ENCODE measurements at places on chromosomes 3 and 15.
A peak's percentile ranks its signal among the peaks of the same experiment; 100 is the strongest.

DNA sequence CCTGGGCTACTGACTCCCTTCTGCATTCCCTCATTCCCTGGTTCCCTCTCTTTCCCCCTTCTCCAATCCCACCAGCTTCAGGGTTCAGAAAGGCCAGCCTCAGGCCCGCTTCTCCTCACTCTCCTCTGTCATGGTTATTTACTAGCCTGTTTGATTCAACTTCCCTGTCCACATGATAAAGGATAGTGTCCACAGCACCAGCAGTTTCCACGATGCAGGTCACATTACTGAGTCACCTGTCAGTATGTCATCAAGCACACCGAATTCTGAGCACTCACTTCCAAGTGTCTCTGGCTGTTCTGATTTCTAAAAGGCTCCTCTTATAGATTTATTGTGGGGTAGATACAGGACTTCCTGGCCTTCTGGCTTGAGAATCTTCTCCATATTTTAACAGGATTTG lies 96.6 kb upstream of the CTNNB1 start:
- no peak for DNase-seq

- DNase-seq, result no peak
These were observed 109.7 kb downstream of the LRRK1 start for GRCh38 chr15:101028772-101029438.

DNA sequence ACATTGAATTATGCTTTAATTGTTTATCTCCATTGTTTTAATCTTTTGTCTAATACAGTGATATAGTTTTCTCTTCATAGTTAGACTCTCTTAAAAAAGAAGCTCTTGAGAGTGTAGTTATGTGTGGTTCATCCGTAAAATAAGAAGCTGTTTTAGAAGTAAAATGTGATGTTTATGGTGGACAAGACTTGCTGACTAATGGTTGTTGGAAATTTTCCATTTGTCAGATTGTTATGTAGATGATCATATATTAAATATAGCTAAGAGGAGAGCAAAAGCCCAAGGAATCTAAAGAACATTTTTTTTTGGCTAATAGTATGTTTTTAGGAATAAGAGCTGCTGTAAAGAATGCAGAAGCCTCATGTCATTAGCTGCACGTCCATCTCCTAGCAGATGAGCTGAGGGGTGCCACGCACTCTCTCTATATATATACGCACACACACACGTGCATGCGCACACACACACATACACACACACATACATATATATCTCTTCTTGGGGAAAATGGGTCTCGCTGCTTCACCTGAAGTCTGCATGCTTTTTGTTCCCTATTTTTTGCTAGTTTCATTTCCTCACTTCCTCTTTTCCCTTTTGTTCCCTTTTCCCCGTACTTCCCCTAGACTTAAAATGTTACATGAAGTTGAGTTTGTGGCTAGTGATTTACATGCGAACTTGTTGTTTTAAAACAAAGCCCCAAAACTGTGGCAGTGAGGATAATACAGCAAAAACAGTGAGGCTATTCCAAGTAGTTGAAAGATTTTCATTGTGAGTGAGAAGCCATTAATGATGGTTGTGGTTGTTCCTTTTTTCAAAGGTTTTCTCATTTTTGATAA lies 107.8 kb downstream of the MBNL1 start:
- no peak for DNase-seq

- DNase-seq, result no peak
These were observed 138.6 kb downstream of the GAP43 start for GRCh38 chr3:115761927-115762305.

- DNase-seq, result peak; percentile 73
These were observed 112.7 kb downstream of the KLF13 start for GRCh38 chr15:31439328-31439727.

DNA sequence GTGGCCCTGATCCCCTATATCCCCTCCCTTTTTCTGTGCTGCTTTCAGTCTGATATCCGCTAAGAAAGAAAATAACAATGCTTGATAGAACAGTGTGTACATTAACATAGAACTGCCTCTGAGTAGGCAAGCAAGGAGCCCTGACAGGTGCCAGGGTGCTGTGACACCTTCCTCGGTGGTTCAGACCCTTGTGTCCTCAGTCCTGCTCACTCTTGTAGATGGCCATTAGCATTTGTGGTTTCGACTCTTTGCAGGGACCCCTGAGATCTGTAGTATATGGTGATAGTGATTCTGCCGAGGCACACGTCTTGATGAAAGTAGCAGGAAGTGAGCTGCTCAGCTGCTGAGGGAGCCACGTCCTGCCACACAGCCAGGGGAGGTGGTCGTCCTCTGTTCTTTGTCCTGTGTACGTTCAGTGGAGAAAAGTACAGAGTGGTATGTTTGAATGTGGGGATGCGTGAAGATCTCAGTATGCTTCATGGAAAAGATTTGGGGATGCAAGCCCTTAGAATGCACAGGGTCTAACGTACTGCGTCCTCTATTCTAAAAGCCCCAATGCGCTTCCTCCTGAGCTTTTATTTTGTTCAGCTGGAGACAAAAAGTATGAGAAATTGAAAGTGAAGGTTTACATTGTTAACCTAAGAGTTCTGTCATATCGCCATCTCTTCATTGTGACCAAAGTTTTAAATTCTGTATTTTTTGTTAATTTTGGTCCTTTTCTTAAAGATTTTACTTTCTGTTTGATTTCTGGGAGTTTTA lies 35.4 kb downstream of the PXYLP1 start:
- DNase-seq, result peak; percentile 56

DNA sequence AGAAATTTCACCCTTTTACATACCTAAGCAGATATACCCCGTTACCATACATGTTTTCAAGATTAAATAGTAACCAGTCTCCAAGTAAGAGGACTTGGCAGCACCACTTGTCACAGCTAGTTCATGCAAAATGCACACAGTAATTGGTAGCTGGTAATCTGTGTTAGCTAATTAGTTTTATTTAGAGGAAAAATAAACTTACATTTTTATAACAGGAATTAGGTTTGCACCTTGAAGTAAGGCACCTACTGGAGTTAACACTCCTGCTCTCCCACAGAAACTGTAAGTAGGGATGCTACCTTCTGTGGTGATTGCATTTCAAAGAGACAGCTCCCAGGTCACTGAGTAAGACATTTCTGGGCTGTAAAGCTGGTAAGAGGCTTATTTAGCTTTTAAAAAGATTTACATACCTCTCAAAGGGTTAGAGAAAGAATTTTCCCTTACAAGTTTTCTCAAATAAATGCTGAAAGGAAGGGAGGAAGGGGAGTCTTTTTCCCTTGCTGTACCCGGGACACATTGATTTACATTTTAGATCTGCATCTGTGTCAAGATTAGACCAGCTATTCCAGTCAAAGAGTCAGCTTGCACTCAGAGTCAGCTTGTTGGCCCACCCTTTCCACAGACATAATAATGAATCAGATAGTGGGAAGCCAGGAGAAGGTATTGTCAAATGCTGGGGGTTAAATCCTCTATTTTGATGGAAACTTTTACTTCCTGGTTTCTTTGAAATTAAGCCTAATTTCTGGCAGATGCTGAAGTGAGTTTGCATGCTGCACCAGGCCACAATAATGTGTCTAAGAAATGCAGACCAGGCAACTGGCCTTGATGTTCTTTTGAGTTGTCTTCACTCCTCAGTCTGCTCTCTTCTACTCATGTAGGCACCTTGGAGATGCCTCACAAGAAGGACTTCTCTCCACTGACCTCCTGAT lies 77.6 kb upstream of the CHD2 start:
- DNase-seq, result no peak

DNA sequence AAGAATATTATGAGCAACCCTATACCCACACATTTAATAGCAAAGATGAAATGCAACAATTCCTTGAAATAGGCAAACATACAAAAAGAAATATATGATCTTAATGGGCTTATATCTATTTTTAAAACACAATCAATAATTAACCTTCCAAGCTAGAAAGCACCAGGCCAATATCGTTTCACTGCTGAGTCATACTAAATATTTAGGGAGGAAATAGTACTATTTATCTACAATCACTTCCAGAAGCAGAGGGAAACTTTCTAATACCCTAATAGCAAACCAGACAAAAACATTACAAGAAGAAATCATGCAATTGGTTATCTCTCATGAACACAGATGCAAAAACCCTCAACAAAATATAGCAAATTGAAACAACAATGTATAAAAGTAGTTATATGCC lies 207.8 kb downstream of the MTHFS start:
- no peak for DNase-seq

GRCh38 chr3:10766049-10766705 lies 49.9 kb upstream of the SLC6A11 start:
- no peak for DNase-seq

- DNase-seq, result no peak
These were observed 309.0 kb downstream of the GBE1 start for GRCh38 chr3:81452418-81452817.

Data from activated CD4-positive, alpha-beta memory T cell treated with anti-CD3 and anti-CD28 coated beads for 36 hours (primary cell).